Stimulated activated CD8-positive, alpha-beta memory T cell treated with anti-CD3 and anti-CD28 coated beads, Interleukin-7, amount 100 ng/mL, for 1 hour (primary cell): ENCODE measurements at places on chromosomes 16 and 17.

GRCh38 chr16:10878644-10879501, 1.9 kb downstream of the CIITA start:
- DNase-seq = no peak

- no peak for DNase-seq
Observed at GRCh38 chr17:79473876-79474440, 136.9 kb downstream of the RBFOX3 start.

- DNase-seq = no peak
Observed at GRCh38 chr16:30340621-30341020, 14.5 kb downstream of the CD2BP2 start.

DNA sequence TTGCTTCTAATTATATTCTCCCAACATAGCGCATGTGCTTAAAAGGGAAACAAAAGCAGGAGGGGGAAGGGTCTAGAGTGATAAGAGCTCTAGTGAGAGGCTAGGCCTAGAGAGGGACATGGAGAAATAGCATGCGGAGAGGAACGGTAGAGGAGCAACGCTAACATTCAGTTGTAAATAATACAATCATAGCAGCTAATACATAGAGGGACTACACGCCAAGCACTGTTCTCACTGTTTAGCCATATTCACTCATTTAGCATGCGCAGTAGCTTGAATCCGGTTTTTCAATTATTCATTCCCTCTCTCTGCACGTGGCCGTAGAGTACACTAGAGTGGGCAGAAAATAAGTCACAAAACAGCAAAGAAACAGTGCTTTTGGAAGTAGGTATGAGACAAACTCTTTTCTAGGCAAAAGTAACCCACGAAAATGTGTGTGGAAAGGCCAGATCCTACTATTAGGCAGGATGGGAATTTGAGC, 1.7 kb upstream of the ALOX12 start:
- no peak for DNase-seq

GRCh38 chr16:30766206-30766932, 4.2 kb downstream of the RNF40 start:
- DNase-seq = no peak

DNA sequence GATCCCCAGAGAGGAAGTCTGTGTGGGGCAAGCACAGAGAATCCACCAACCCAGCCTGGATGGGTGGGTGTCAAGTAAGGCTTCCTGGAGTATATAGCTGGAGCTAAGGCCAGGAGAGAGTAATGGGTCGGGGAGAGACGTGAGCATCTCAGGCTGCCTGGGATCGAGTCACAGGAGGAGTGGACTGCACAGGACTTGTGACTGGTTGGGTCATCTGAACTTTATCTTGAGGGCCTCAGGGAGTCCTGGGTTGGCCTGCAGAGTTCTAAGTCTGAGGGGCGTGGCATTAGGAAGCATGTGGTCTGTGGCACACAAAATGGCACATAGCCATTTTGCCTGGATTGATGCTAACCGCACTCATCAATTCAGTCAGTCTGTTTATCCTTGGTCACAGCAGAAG, 1.5 kb downstream of the PLA2G15 start:
- no peak for DNase-seq

GRCh38 chr17:61650749-61651148, 59.7 kb upstream of the NACA2 start:
- DNase-seq = no peak

- no peak for DNase-seq
Observed at GRCh38 chr17:47687748-47688147, 6.2 kb upstream of the TBKBP1 start.

- DNase-seq = no peak
Observed at GRCh38 chr17:17840751-17841591, 4.2 kb upstream of the SREBF1 start.

GRCh38 chr17:82835766-82836512, 3.9 kb downstream of the ZNF750 start:
- DNase-seq = no peak

DNA sequence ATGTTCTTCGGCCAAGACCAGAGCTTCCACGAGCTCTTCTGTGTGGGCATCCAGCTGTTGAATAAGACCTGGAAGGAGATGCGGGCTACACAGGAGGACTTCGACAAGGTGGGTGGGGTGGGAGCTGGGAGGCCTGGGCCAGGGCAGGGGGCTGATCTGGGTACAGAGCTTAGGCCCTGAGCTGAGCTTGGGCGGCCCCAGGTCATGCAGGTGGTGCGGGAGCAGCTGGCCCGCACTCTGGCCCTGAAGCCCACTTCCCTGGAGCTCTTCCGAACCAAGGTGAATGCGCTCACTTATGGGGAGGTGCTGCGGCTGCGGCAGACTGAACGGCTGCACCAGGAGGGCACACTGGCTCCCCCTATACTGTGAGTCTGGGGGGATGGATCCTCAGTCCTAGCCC, 3.5 kb downstream of the ELMO3 start:
- no peak for DNase-seq

GRCh38 chr16:10601444-10602408, 21.3 kb upstream of the EMP2 start:
- no peak for DNase-seq

DNA sequence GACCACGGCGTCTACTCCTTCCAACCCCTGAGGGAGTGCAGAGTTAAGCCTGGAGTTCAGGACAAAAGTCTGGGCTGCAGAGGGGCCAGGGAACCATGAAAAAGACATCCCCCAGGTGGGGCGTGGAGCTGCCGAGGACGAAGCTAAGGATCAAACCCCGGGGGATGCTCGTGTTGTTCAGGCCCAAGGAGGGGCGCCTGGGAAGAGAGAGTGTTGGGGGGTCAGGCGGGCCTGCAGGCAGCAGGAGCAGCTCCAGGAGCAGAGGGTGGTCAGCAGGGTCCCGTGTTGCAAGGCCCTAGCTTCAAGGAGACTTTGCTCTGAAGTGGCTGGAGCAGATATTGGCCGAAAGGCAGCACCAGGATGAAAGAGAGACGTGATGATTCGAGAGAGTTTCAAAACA, 26.7 kb downstream of the NECAB2 start:
- DNase-seq = no peak

DNA sequence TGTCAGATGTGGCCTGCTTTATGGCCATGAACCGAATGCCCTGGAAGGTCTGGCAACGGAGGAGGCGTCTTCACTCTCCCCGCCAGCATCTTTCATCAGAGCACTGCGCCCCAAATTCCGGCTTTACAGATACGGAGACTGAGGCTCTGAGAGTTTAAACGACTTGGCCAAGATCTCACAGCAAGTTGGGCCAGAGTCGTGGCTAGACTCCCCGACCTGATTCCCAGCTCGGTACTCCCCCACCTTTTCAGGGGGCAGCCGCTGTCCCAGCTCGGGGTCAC, 1.7 kb downstream of the NGFR start:
- DNase-seq = no peak

DNA sequence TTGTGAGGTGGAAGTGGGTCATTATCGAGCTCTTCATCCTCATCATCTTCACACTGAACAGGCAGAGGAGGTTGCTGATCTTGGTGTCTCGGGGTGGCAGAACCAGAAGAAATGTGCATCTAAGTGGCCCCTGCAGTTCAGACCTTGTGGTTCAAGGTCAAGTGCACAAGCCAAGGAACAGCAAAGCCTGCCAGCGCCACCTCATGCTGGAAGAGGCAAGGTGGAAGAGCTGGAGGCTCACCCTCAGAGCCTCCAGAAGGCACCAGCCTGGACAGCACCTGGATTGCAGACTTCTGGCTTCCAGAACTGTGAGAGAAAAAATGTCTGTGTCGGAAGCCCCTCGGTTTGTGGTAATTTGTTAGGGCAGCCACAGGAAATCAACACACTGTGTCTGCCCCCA, 32.7 kb downstream of the IFT140 start:
- DNase-seq = no peak

GRCh38 chr17:72913142-72913682, 179.3 kb downstream of the SLC39A11 start:
- no peak for DNase-seq

GRCh38 chr17:59627770-59628171, 8.1 kb downstream of the CLTC start:
- DNase-seq = no peak

DNA sequence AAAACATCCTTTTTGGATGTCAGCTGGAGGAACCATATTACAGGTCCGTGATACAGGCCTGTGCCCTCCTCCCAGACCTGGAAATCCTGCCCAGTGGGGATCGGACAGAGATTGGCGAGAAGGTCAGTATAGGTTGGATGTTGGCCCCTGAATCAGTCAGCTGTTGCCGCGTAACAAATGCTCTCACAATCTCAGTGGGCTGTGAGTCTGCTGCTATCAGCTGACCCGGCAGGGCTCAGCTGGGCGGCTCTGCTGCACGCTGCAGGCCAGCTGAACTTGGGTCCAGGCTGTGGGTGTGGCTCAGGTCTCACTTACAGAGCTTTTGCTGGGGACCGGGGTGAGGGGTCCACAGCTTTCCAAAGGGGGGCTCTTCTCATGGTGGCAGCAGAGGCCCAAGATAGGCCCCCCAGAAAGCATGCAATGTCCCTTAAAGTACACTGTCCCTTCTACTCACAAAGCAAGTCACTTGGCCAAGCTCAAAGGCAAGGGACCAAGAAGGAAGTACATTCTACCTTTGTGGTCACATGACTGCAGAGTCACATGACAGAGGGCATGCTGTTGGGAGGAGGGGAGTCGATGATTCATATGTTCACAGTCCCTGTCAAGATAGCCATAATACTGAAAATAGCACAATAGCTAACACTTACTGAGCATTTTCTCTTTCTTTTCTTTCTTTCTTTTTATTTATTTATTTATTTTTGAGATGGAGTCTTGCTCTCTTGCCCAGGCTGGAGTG, 134.2 kb downstream of the ABCC1 start:
- no peak for DNase-seq

GRCh38 chr16:79150632-79151310, 449.8 kb downstream of the MAF start:
- DNase-seq = no peak

DNA sequence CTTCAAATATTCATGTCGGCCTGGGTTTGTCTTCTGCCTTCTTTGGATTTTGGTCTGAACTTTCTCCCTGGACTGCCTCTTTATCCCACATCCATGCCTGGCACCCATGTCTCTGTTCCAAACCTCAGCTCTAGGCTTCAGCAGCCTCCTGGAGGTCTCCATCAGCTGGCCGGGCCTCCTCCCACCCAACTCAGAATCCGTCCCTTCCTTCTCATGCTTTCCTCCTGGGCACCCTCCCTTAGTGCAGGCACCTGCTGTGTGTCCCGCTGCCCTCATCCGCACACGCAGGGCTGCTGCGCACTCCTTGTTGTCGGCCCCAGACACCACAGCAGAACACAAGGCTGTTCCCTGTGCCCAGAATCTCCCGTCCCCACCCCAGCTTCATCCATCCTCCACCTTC, 14.0 kb downstream of the LDHD start:
- DNase-seq = no peak

DNA sequence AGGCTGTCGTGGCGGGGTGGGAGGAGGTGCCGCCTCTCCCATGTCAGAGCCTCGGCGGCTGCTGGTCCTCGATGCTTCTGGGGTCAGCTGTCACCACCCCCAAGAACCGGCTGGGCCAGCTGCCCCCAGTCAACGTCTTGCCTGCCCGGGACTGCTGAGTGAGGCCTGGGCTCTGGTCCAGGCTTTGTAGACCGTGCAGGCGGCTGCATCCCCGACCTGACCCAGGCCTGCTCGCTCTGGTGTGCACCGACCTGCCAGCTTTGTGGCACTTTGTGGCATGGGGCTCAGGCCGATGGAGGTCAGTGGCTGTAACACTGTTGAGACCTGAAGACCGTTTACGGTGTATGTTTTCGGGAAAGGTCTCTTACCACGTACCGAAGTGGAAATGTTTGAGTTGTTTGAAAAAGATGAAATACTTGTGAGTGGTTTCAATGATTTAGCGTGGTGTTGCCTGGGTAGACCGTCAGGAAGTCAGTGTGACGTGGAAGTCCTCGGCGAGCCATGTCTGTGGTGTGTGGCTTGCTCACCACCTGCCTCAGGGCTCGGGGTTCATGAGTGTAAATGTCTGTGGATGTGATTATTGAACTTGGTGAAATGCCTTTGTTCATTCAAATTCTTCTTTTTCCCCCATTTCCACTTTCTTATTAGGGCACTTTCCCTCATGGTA, 53.2 kb upstream of the ZNF750 start:
- peak; percentile 61 for DNase-seq

DNA sequence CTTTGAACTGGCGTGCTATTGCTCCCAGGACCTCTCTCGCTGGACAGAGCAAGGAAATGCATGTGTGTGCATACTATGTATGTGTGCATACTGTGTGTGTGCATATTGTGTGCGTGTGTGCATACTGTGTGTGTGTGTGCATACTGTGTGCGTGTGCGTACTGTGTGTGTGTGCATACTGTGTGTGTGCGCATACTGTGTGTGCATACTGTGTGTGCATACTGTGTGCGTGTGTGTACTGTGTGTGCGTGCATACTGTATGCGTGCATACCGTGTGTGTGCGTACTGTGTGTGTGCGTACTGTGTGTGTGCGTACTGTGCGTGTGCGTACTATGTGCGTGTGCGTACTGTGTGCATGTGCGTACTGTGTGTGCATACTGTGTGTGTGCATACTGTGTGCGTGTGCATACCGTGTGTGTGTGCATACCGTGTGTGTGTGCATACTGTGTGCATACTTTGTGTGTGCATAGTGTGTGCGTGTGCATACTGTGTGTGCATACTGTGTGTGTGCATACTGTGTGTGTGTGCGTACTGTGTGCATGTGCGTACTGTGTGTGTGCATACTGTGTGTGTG, 89.4 kb downstream of the RPTOR start:
- DNase-seq = no peak

DNA sequence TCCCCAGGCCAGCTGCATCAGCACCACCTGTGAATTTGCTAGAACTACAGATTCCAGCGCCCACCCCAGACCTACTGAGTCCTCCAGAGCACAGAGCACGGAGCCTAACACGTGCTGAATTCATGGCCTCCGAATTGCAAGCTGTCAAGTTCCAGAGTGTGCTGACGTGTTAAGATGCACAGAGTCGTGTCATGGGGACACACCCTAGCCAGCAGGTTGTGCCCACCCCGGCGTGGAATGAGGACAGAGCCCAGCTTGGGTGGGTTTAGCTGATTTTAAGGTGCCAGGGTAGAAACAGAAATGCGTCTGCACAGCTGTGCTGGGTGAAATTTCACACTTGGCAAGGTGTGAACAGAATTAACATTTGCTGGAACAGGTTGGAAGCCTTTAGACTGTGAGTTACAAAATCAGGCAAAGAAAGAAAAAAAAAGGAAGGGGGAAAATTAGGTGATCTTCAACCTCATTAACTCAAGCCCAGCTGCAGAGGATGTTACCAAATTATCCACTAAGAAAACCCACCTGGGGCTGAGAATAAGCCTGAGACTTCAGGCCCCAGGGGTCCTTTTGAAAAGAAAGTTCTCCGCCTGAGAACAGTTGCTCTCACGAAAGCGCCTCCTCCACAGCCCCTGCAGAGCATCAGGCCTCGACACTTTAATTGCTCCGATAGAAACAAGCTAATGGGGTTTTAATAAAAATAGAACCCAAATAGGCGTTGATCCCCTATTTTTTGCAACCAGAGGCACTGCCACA, 27.1 kb downstream of the GINS3 start:
- no peak for DNase-seq
